ENCODE measurements at places on chromosomes 6 and 20.

DNA sequence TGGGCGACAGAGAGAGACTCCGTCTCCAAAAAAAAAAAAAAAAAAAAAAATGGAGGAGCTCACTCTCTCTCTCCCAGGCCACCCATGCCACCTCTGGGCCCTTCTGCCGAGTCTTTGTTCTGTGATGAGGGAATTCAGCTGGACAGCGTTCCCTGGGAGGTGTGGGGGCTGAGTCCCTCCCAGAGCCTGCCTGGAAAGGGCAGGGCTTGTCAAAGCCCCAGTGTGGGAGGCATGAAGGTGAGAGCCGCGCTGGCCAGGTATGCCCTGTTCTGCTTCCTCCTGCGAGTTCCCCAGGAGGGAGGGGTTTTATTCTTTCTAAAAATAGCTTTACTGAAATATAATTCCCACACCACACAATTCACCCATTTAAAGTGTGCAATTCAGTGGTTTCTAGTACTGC, 69.6 kb downstream of the TMEM242 start:
- DNase-seq: no peak

GRCh38 chr6:9628819-9629218, 786.1 kb downstream of the TFAP2A start:
- no peak for DNase-seq

- no peak for DNase-seq
These were observed 24.1 kb upstream of the TFAP2D start for GRCh38 chr6:50689210-50689609.

DNA sequence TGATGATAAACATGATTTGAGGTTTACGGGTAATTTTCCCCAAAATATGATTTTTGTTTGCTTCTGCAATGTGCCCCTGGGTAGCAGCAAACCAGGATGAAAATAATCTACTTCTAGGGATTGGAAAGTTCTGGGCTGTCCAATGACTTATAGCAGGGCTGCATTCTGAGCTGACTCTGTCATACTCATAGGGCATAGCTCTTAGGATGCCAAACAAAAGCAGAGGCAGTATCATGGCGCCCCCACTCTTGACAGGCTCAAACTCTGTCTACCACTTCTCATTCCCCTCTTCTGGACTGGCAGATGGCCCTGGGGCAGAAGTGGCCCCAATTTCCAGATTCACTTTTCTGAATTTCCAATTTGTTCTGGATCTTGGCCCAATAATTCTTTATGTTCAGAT, 10.3 kb downstream of the SERPINB1 start:
- no peak for DNase-seq

DNA sequence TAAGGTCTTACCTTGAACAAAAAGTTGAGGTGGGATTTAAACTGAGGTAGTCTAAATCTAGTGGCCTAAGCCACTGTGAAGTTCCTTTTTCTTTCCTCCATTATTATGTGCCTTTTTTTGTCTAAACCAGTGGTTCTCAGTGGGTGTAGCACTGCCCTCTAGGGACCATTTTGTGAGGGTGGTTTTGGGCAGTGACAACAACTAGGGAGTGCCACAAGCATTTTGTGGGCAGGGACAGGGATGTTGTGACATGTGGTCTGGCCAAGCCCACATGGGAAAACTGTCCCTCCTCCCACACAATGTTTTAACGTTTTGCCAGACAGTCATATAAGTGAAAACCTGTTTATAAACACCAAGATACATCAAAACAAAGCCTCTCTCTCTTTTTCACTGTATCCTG, 899.4 kb upstream of the FLRT3 start:
- DNase-seq: no peak

GRCh38 chr6:88611721-88612120, 351.7 kb downstream of the RNGTT start:
- no peak for DNase-seq

GRCh38 chr20:33626190-33626589, 35.9 kb upstream of the C20orf144 start:
- no peak for DNase-seq

DNA sequence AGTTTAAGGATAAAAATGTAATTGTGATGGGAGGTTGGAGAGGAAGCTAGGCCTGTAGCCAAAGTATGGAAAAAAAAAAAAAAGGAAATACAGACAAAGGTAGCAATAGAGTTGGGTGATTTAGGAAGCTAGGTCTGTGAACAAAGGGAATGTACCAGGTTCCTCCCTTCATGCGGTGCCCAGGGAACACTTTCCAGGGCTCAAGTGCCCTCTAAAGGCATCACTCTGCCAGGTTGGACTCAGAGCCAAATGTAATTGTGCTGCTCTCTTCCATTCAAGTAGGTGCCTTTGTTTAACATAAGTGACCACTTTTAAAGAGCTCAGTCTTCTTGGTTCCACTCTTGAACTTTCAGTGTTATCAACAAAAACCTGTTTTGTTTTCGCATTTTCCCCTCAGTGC, 159.7 kb upstream of the AHI1 start:
- DNase-seq: no peak

DNA sequence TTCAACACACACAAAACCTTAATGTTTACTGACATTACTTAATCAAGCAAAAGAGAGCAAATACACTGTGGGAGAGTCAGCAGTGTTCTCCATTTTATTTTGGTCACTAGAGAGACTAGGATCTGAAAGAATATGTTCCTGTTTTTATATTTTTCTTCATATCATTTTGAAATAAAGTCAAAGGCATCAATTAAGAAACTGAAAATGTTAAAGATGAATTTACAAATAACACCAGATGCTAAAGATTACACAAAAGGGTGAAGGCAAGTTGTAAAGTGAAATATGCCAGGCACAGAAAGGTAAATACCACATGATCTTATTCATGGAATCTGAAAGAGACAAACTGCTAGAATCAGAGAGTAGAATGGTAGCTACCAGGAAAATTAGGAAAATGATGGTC, 60.3 kb upstream of the FABP7 start:
- no peak for DNase-seq

DNA sequence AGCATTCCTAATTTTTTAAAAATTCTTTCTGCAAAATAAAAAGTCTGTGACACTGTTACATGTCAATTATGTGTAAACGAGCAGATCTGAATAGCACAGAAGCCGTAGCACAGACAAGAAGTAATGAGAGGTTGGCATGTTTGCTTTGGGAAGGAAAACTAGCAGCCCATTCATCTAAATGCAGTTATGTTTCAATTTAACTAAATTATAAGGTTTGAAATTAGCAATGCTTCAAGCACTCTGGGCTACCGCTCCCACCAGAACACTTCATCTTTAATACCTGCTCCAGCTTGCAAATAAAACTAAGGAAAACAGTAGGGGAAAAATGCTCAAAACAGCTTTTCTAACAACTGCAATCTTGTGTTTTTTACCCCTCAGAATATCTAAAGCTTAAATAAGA, 73.9 kb downstream of the PTPRK start:
- no peak for DNase-seq

GRCh38 chr6:46376562-46377061, 114.6 kb downstream of the RCAN2 start:
- DNase-seq: no peak

DNA sequence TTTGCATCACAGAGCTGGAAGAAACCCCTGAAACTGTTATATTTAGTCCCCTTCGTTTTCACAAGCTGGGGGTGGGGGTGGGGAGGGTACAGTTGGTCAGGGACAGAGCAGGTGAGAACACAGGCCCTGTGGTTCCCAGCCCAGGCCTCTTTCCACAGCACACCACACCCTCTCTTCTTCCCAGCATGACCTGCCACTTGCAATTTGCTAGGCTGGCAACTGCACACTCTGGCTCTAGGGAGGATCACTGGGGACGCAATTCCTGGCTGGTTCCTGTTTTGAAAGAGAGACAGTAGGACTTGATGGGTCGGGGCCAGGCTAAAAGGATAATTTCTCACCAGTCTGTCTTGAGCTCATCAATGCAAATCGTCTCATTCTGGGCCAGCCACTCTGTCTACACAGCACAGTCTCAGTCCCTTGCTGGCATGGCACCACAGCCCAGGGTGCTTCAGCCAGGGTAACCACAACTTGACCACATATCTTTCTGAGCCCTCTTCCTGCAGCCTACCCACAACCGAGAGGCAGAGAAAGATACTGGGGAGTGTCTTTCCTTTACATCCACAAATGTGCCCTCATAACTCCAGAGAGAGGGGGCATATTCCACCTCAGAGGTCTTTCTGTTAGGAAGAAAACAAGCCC, 41.7 kb upstream of the EMILIN3 start:
- DNase-seq: no peak

- no peak for DNase-seq
These were observed 63.3 kb upstream of the PTGIS start for GRCh38 chr20:49631061-49631716.

GRCh38 chr6:118350881-118351430, 197.1 kb upstream of the PLN start:
- no peak for DNase-seq

DNA sequence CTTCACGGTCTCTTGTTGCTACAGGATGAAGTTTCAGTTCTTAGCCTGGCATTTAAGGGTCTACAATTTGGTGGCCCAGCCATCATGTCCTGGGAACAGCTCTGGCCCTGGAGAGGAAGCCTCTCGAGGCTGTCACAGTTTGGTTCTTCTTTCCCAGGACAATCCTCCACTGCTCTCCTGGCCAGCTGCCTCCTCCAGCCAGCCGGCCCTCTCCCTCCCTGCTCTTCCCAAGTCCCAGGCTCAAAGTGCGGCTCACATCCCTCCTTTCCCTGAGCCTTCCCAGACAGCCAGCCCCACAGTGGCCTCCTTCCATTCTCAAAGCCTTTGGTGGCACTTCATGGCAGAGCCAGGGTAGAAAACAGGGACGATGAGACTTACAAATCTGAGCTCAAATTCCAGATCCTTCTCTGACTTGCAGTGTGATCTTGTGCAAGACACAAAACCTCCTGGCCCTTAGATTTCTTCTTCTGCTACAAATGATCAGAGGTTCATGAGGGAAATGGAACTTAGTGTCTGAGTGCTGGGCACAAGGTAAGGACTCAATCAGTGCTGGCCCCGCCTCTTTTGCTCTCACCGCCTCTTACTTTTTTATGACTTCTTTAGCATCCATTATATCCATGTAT, 223.8 kb upstream of the ECI2 start:
- no peak for DNase-seq

GRCh38 chr6:139522511-139523220, 148.2 kb upstream of the CITED2 start:
- DNase-seq: no peak

DNA sequence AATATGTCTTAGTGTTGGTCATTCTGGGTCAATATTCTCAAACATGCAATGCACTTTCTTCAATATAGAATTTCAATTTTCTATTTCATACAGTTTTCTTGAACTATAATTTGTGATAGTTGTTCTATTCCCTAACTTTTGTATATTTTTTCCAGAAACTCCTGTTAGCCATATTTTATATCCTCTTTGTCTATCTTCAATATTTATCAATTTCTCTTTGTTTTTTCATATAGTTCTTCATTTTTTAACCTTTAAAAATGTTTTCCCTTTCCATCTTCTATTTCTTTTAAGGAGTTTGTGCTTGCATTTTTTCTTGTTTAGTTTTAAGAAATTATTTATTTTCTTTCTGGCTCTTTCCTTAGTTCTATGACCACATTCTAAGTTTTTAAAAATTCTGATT, 42.0 kb upstream of the MBOAT1 start:
- no peak for DNase-seq
